ENCODE measurements at places on chromosomes 1 and 21. TPM values are rescaled to one million over a fixed set of nuclear protein-coding genes. Genes with fewer than 3 reads are reported as not detected.

GRCh38 chr1:87524021-87524754 is 195.5 kb downstream of the LMO4 start:
- H3K4me3 ChIP-seq, result no peak overlapping the region
- H3K36me3 ChIP-seq, result no peaks in the 10 kb centered on the region
- no peaks in the 10 kb centered on the region for H3K4me1 ChIP-seq
- DNase-seq, result no peak
- peak overlapping the region; percentile 47 for H3K27ac ChIP-seq

DNA sequence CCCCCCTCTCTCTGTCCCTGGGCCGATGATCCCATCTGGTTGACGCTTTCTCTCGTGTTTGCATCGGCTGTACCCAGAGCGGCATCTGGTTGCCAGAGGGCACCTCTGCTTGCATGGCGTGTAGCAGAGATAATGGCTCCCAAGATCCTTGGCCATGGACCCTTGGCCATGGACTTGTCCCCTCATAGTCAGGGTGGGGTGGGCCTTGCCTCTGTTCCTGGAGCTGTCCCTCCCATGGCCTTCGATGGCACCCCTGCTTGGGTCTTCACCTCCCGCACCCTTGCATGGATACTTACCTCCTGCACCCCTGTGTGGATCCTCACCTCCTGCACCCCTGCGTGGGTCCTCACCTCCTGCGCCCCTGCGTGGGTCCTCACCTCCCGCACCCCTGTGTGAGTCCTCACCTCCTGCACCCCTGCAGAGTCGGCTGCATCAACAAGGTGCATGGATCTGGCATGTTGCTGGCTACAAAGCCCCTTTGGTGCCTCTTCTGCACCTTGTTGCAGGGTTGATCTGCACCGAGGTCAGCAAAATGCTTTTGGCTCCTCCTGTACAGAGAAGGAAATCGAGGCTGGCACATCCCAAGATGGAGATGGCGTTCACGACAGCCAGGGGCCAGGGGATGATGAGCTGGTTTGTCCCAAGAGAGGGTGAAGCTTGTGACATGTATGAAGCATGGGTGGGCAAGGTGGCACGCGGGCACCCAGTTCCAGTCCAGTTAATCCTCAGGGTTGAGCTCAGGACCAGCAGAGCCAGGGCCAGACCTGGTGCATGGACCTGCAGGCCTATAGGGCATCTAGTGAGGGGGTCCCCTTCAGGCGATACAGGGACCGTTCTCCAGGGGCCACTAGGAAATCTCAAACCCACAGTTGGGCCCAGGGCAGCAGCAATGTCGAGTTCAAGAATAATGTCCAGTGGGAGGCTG is 46.1 kb upstream of the C1orf174 start:
- no peaks in the 10 kb centered on the region for H3K4me1 ChIP-seq
- H3K36me3 ChIP-seq, result no peaks in the 10 kb centered on the region
- H3K4me3 ChIP-seq, result no peak overlapping the region
- no peaks in the 10 kb centered on the region for H3K27me3 ChIP-seq
- no peak overlapping the region for H3K27ac ChIP-seq
- DNase-seq, result no peak

DNA sequence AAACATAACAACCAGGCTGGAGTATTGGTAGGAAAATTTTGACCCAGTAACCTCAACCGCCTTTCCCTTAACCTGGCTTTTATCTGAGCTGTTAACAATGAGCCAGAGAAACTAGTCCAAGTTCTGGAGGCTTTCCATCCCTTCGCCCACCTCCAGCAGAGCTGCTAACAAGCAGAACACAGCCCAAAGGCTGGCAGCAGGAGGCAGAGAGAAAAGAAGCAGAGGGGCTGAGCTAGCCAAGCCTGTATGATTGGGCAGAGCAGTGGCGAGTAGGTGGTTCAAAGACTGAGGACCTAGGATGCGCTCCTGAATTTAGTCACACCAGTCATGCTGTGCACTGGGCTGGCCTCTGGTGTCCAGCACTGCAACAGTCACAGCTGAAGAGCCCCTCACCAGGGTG is 123.0 kb downstream of the TNR start:
- no peaks in the 10 kb centered on the region for H3K4me1 ChIP-seq
- DNase-seq, result no peak
- no peaks in the 10 kb centered on the region for H3K36me3 ChIP-seq
- no peak overlapping the region for H3K4me3 ChIP-seq
- H3K27ac ChIP-seq, result no peak overlapping the region
- H3K27me3 ChIP-seq, result no peaks in the 10 kb centered on the region

GRCh38 chr1:41230656-41231055 is 11.4 kb downstream of the SCMH1 start:
- H3K4me3 ChIP-seq, result no peak overlapping the region
- DNase-seq, result no peak
- H3K27me3 ChIP-seq, result no peaks in the 10 kb centered on the region

Gene TNFRSF25
- total RNA-seq, result 9.5 TPM

DNA sequence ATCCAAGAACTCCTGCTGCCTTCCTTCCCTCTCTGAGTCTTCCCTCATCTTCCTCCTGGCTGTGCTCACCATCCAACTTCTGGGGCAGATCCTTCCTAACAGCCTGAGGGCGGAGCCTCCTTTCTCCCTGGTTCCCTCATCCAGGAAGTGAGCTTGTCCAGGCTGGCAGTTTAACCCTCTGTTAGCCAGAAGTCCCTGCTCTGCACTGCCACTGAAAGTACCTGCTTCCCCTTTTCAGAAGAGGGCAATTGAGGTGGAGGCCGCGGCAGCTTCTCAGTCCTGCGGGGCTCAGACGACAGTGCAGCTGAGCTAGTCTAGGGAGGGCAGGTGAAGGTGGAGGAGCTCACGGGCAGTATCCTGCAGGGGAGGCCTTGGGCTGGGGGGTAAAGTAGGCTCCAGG is 149.1 kb downstream of the FCRL5 start:
- no peaks in the 10 kb centered on the region for H3K4me1 ChIP-seq
- no peak overlapping the region for H3K27ac ChIP-seq
- H3K36me3 ChIP-seq, result no peaks in the 10 kb centered on the region
- no peak overlapping the region for H3K4me3 ChIP-seq
- no peak for DNase-seq

Gene SERINC2
- 7.6 TPM for total RNA-seq

GRCh38 chr1:94719926-94720793 is 100.0 kb upstream of the SLC44A3 start:
- H3K4me3 ChIP-seq, result no peak overlapping the region
- no peaks in the 10 kb centered on the region for H3K4me1 ChIP-seq
- no peak for DNase-seq
- H3K27me3 ChIP-seq, result no peaks in the 10 kb centered on the region

- no peak overlapping the region for H3K27ac ChIP-seq
- no peaks in the 10 kb centered on the region for H3K27me3 ChIP-seq
- DNase-seq, result no peak
- H3K36me3 ChIP-seq, result no peaks in the 10 kb centered on the region
These were observed 1.6 kb upstream of the IFNGR2 start for GRCh38 chr21:33401630-33401992.

- no peak overlapping the region for H3K27ac ChIP-seq
- H3K27me3 ChIP-seq, result no peaks in the 10 kb centered on the region
- H3K4me1 ChIP-seq, result peaks cover 5% of the 10 kb centered on the region
- peak overlapping the region; percentile 60 for H3K4me3 ChIP-seq
- no peaks in the 10 kb centered on the region for H3K36me3 ChIP-seq
- DNase-seq, result peak; percentile 41
These were observed 31.2 kb downstream of the CDCP2 start for GRCh38 chr1:54121482-54122134.

DNA sequence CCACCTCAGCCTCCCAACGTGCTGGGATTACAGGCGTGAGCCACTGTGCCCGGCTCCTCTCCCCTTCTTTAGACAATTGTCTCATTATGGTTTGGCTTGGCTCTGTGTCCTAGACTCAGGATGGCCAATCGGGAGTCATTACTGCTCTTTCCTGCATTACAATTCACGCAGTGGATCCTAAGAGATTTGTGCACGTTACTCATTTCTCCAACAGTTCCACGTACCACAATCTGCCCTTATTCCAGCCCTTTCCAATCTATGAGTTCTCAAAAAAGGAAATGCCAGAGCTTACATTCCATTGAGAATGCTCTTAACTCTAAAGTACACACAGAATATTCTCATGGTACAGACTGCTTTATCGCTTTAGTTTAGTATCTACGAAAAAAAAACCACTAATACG is 357.0 kb downstream of the GPATCH2 start:
- H3K4me1 ChIP-seq, result peaks cover 8% of the 10 kb centered on the region
- H3K27me3 ChIP-seq, result no peaks in the 10 kb centered on the region
- DNase-seq, result no peak
- no peak overlapping the region for H3K4me3 ChIP-seq
- no peak overlapping the region for H3K27ac ChIP-seq

DNA sequence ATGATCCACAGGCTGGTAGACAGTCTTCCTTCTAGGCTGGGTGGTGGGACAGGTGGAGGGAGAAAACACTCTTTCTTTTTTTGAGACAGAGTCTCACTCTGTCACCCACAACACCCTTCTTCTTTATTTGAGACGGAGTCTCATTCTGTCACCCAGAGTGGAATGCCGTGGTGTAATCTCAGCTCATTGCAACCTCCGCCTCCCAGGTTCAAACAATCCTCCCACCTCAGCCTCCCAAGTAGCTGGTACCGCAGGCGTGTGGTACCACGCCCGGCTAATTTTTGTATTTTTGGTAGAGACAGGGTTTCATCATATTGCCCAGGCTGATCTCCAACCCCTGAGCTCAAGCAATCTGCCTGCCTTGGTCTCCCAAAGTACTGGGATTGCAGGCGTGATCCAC is 2.9 kb downstream of the GPR37L1 start:
- H3K4me1 ChIP-seq, result peaks cover 5% of the 10 kb centered on the region
- H3K36me3 ChIP-seq, result no peaks in the 10 kb centered on the region
- no peak overlapping the region for H3K4me3 ChIP-seq
- no peak for DNase-seq
- H3K27me3 ChIP-seq, result no peaks in the 10 kb centered on the region

DNA sequence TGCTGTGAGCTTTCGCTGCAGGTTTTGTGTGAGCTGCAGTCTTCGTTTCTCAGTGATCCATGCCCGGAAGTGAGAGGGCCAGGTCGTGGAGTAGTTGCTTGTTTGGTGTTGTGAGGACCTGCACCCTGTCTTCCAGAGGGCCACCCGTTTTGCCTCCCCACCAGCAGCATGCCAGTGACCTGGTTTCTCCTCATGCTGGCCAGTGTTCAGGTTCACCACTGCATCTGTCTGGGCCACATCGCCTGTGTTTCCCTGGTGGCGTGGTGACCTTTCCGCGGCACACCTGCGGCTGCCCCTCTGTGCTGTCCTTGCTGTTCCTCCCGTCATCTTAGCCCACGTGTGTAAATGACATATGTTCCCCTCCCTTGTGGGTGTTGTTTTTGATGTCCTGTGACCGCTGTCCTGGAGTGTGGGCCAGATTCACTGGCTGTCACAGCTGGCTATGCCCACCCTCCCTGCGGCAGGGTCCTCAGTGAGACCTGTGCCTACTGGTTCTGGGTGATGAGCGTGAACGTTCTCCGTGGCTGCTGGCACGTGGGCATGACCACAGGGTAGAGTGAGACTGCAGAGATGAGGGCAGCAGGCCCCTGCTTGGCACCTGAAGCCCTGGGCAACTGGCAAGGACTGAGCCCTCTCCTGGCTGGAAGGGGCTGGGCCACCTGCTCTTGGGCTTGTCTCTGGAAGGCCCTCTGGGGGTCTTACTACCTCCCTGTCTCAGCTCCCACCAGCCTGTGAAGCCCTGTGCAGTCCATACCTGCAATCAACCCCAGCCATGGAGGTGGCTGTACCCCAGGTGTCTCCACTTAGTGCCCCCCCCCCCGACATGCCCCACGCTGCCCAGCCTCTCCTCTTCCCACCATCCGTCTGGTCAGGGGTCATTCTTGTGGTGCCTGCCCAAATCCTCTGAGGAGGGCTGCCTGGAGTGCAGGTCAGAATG is 7.3 kb downstream of the IBA57 start:
- H3K4me3 ChIP-seq, result no peak overlapping the region
- H3K4me1 ChIP-seq, result no peaks in the 10 kb centered on the region
- DNase-seq, result no peak
- H3K27ac ChIP-seq, result no peak overlapping the region

DNA sequence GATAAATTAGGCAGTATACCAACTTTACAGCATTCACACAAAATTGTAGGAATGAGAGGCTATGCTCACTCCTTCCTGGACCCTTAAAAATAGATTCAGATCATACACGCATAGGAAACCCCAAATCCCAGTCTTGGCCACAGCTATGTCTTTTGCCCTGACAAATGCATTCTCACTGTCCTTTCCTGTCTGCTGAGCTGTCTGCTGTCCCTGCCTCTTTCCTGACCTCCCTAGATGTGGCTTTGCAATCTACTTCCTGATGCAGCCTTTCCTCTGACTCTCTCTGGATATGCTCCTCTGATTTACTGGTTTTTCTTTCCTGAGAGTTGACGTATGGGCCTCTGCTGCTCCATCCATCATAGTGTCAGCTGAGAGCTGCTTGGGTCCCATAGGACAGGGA is 59.8 kb upstream of the SLC35F3 start:
- H3K27me3 ChIP-seq, result no peaks in the 10 kb centered on the region
- no peak overlapping the region for H3K27ac ChIP-seq
- DNase-seq, result no peak
- no peaks in the 10 kb centered on the region for H3K4me1 ChIP-seq

- peaks cover 7% of the 10 kb centered on the region for H3K27me3 ChIP-seq
- no peaks in the 10 kb centered on the region for H3K4me1 ChIP-seq
- DNase-seq, result no peak
- H3K36me3 ChIP-seq, result no peaks in the 10 kb centered on the region
- peak overlapping the region; percentile 35 for H3K27ac ChIP-seq
These were observed 1.3 kb downstream of the FCGR2A start for GRCh38 chr1:161506336-161507223.

DNA sequence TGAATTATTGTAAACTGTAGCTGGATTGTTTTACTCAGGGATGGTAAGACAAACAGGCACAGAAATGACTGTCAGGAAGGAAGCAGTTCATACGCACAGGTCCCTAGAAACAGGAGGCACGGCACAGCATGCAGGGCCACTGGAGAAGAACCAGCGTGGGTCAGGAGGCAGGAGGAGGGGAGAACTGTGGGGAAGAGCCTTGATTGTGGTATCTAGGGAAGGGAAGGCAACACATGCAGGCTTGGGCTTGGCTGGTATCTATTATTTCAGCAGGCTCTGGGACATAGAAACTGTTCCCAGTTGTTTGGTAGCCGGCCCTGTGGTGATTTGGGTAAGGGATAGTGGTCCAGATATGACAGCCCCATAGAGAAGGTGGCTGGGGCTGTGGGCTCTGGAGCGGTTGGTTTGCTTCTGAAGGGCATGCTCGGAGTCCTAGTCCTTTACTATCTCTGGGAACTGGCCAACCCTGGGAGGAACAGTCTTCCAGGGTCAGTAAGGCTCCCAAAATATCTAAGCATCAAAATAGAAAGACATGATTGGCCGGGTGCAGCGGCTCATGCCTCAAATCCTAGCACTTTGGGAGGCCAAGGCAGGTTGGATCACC is 43.1 kb upstream of the CCSAP start:
- H3K27me3 ChIP-seq, result peaks cover 8% of the 10 kb centered on the region
- H3K36me3 ChIP-seq, result no peaks in the 10 kb centered on the region
- H3K4me1 ChIP-seq, result no peaks in the 10 kb centered on the region
- DNase-seq, result no peak

- DNase-seq, result no peak
- H3K4me1 ChIP-seq, result peaks cover 16% of the 10 kb centered on the region
- H3K4me3 ChIP-seq, result peak overlapping the region; percentile 32
- H3K27ac ChIP-seq, result peak overlapping the region; percentile 81
These were observed 274.8 kb upstream of the RUNX1 start for GRCh38 chr21:35323947-35324346.
